ENCODE measurements at places on chromosomes 4 and X. TPM values are rescaled to one million over a fixed set of nuclear protein-coding genes. Genes with fewer than 3 reads are reported as not detected.

The CPLX1 gene
- total RNA-seq = 3.5 TPM

- peak; percentile 24 for DNase-seq
- no peak overlapping the region for H3K4me3 ChIP-seq
- no peaks in the 10 kb centered on the region for H3K36me3 ChIP-seq
- peaks cover 11% of the 10 kb centered on the region for H3K4me1 ChIP-seq
Observed at GRCh38 chr4:8274765-8275547, 5.4 kb downstream of the HTRA3 start.

The TACC3 gene
- 53.0 TPM for total RNA-seq

- H3K27me3 ChIP-seq = no peaks in the 10 kb centered on the region
- no peak overlapping the region for H3K4me3 ChIP-seq
- no peak overlapping the region for H3K27ac ChIP-seq
- no peak for DNase-seq
- H3K4me1 ChIP-seq = peaks cover 2% of the 10 kb centered on the region
Observed at GRCh38 chr4:72500214-72500613, 68.8 kb downstream of the ADAMTS3 start.

DNA sequence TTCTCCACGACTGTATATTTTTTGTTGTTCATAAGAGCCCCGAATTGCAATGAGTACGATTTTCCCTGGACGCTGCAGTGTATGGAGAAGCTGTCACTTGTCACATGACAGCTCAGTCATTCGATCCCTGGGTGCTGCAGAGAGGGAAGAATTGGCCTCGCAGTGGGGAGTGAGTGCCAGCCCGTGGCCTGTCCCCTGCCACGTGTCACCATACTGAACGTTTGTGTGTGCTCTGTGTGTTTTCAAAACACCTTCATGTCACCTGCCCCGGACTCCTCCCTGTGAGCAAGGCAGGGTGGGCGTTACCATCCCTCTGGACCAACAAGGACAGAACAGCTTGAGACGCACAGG, 77.9 kb downstream of the TBL1X start:
- peaks cover 6% of the 10 kb centered on the region for H3K4me1 ChIP-seq
- peaks cover 11% of the 10 kb centered on the region for H3K36me3 ChIP-seq

Measured in MCF 10A (cell line).